ENCODE measurements at places on chromosomes 7 and 10. TPM values are rescaled to one million over a fixed set of nuclear protein-coding genes. Genes with fewer than 3 reads are reported as not detected.

DNA sequence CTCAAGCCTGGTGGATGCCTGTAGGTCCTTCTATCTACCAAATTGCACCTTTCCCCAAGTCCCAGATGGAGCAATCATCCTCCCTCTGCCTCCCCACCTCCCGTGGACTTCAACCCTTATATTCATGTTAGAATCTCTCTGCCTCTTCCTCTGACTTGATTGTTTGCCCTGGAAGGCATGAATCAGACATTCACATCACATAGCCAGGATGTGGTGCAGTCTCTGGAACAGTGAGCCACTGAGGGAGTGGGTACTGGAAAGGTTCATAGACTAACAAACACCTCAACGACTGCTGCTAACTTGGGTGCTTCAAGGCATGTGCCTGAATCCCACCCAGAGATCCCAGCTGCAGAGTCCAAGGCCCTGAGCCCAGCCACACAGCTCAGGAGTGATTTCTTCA lies 494.0 kb downstream of the TNS3 start:
- no peak for DNase-seq

- DNase-seq = no peak
Measured at GRCh38 chr7:97851683-97852082, 20.5 kb downstream of the ASNS start.

GRCh38 chr10:42974693-42975002 lies 102.2 kb upstream of the RET start:
- no peak for DNase-seq

Gene TMEM178B
- total RNA-seq = 10.9 TPM

Gene STAG3
- not detected for total RNA-seq

- DNase-seq = no peak
Measured at GRCh38 chr7:73735528-73735905, 3.1 kb downstream of the ABHD11 start.

GRCh38 chr10:127949831-127950230 lies 42.9 kb downstream of the PTPRE start:
- DNase-seq = no peak

DNA sequence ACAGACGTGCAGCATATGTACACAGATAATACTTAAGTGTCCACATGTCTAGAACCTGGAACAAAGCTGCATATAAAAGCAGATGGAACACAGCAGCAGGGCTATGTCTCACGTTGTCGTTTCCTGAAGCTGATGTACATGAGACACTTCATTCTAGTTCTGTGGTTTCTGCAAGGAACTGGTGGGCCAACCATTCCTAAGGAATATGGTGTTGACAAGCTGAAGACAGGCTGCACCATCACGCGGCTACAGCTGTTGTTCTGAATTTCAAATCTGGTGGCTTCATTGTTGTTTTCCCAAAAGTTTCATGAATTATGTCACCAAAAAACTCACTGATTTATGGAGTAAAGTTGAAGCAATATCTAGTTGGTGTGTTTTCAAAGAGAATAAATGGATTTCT lies 33.7 kb downstream of the PRKAG2 start:
- DNase-seq = no peak

DNA sequence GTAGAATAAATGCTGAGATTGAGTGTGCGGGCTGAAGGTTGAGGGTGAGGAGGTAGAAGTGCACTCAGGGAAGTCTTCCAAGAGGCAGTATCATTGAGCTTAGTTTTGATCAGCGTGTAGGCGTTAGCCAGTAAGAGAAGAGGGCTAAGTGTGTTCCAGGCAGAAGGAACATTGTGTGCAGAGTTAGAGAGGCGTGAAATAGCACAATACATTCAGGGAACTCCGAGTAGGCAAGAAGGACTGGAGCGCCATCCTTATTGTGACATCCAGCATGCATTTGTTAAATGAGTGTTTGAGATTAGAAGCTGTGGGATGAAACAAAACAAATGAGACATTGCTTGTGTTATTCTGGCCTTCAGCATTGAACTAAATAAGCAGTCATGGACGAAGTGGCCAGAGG lies 140.9 kb upstream of the MKLN1 start:
- no peak for DNase-seq

DNA sequence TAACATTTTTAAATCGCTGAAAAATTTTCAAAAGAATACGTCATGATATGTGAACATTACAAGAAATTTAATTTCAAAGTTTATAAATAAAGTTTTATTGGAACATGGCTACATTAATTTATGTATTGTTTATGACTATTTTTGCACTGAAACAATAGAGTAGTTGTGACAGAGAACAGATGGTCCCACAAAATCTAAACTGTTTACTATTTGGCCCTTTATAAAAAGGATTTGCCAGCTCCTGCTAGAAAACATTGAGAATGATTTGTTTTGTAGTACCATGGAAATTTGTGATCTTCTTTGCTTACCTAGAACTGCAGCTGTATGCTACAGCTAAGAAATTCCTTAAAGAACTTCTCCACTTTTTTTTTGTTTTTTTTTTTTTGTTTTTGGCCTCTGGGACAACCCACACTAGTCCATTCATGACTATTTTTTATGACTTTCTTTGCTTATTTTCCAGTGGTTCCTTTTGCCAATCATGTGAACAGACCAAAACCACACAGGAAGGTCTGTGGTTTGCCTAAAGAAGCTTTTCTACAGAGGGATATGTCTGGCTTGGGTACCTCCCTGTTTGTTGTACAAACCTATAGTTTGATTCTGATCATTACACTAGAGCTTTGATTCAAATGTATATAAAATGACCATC lies 55.7 kb downstream of the ST7 start:
- DNase-seq = no peak

DNA sequence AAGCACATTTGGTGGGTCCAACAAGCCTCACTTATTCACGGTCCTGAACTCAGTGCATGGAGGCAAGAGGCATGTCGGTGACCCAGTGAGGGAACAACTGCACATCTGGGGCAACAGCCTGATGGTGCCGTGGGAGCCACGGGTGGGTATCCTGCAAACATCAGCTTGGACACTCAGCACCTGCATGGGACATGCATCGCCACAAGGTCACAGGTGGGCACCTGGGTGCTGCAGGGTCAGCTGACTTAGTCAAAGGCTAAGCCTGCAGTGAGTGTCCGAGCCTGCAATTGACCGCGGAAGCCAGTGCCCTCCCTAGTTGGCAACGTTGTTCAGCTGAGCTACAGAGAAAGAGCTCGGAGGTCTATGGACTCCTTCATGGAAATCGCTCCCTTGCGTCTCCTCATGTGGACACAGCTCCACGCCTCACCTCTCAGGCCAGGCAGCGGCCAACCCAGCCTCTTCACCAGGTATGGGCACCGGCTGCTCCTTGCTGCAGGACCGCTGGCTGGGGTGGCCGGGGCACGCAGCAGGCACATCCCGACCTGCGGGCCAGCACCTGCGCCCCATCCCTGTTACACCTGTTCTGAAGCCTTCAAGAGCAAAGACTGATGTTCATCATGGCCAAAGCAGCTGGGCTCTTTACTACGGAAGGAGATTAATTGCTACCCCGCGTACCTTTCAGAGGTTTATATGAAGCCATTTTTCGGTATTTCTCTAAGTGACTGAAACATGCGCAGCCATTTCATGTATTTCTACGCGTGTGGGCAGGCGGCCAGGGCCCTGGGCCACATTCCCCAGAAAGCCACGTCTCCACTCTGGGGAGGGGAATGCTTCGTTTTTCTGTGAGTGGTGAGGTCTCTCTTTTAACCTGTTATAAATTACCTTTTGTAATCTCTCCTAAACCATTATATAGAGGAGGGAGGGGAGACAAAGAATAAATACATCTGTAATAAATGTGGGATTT lies 380.7 kb downstream of the DNAJB6 start:
- no peak for DNase-seq

Gene HOXA3
- 5.8 TPM for total RNA-seq

DNA sequence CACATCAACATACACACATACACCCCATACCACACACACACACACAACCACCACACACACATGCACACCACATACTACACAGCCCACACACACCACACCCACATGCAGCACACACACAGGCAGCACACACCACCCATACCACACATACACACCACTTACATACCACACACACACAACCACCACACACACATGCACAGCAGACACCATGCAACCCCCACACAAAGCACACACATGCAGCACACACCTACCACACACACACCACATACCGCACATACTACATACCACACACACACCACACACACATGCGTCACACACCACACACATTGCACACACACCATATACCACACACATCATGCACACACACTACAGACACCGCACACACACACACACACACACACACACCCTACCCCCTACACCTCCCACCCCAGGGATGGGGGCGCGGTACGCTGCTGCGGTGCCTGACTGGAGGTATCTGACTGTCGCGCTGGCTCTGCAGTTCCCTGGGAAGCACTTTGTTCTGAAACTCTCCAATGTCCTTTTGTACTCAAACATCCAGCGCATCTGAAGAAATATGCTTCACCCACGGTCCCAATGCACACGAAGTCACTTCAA lies 5.4 kb upstream of the TRPV6 start:
- no peak for DNase-seq

Gene SP8
- total RNA-seq = 0.06 TPM

DNA sequence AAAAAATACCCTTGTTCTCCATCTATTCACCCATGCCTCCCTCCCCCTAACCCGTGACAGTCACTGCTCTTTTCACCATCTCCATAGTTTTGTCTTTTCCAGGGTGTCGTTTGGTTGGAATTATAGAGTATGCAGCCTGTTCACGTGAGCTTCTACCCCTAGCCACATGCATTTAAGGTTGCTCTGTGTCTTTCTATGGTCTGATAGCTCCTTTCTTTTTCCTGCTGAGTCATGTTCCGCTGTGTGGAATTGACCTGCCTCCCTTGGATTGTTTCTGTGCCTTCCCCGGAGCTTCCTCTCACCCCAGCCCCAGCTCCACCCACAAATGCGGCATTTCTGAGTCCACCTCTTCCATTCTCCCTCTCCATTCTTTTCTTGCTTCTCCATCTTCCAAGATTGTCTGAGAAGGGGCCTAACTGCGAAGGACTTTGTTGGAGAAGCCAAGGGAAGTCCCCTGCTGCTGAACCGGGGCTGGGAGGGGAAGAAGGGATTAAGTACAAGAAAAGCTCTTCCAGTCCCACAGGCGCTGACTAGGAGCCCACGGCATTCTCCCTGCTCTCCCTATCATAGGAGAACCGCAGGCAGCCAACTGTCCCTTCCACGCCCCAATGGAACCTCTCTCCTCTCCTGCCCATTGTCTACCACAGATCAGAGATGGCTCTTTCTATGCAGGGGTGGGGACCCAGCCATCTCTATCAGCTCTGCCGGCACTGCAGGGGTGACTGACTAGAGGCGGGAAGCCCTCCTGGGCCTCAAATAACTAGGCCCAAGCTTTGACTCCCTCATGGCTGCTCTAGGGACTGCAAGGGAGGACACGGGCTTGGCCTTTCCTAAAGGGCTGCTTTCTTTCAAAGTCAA lies 87.5 kb upstream of the ANLN start:
- no peak for DNase-seq

Gene STEAP4
- 0.10 TPM for total RNA-seq

Gene SFXN3
- total RNA-seq = 52.6 TPM

Gene LOXL4
- total RNA-seq = 0.09 TPM

DNA sequence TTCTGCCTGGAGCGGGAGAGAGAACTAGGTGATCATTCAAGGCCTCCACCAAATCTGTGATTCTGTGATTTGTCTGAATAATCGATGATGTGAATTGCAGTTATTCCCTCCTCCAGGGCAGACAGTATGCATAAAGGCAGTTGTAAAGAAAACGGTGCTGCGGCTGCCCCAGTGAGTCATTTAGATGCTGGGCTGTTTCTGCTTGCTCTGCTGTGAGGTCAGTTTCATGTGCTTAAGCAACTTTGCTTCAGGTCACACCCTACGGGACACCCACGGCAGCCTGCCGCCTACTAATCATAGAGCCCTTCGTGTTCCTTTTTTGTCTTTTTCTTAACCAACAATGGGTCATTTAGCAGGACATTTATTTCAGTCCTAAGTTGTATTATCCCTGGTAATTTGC lies 158.1 kb upstream of the PITRM1 start:
- no peak for DNase-seq

Gene EBLN1
- total RNA-seq = not detected

Gene H2BK1
- not detected for total RNA-seq

DNA sequence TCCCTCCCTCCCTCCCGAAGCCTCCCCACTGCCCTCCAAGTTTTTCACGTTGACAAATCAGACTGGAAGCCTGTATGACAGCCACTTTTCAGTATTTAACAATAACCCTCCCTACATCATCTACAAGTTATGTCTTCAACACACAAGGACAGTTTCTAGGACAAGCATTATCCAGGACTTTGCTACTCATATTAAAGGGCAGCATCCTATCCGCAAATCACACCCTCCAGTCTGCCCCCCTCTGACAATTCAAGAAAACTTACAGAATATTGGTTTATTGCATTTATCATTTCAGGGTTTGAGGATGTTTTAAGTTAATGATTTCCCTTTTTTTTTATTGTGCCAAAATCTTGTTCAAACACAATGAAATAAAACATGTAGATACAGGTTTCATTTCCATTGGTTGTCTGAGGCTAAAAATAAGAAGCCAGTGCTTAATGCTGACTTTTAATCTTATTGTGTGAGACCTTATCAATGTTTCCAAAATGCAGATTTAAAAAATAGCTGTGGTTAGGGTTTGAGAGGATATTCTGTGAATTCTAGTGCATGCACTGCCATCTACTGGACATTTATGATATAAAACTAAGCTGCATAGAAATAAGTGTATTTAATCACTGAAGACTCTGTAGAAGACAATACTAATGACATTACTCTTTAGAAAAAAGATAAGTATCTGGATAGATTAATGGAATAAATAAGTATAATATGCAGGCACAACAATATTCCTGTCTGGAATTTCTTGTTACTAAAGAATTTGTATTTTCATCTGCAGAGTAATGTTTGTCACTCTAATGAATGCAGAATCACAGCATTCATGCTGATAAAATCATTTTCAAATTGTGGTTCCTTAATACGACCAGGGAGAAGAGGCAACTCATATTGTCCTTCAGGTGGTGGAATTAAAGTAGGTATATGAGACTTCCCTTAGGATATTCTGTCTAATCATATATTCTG lies 64.1 kb downstream of the CAV1 start:
- DNase-seq = peak; percentile 72

GRCh38 chr7:131385039-131385605 lies 57.4 kb downstream of the MKLN1 start:
- DNase-seq = no peak

Gene PDIA4
- total RNA-seq = 248 TPM

DNA sequence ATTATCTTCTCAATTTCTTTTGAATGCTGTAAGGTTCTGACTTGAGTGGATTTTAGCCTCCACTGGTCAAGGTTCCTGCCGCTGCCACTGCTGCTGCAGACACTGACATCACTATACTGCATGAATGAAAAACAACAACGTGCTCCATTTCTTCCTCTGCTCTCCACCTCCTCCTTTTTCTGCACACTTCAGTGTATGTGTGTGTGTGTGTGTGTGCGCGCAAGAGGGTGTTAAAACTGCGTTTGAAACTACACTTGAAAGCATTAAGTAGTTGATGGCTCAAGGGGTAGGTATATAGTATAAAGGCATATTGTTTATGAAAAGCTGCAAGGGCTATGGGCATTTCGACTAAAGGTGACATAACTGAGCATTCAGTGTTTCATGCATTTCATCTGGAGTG lies 3.5 kb downstream of the GLCCI1 start:
- DNase-seq = no peak
